ENCODE measurements at places on chromosomes 12 and 14.

DNA sequence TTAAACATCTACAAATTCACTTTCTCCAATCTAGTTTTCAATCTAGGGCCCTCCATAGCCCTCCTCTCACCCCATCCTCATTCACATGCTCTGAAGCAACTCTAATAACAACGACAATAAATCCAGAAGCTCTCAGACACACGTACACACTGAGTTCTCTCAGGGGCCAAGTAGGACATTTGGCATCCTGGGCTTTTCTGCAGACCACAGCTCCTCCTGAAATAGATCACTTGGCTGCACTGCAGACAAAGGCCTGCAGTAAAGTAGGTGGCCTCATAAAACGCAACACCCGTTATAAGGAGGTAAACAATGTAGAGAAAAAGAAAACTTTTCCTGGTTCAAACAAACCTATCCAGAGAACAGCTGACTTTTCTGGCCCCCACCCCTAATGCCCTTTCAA is 111.2 kb downstream of the TMTC1 start:
- DNase-seq, result no peak

DNA sequence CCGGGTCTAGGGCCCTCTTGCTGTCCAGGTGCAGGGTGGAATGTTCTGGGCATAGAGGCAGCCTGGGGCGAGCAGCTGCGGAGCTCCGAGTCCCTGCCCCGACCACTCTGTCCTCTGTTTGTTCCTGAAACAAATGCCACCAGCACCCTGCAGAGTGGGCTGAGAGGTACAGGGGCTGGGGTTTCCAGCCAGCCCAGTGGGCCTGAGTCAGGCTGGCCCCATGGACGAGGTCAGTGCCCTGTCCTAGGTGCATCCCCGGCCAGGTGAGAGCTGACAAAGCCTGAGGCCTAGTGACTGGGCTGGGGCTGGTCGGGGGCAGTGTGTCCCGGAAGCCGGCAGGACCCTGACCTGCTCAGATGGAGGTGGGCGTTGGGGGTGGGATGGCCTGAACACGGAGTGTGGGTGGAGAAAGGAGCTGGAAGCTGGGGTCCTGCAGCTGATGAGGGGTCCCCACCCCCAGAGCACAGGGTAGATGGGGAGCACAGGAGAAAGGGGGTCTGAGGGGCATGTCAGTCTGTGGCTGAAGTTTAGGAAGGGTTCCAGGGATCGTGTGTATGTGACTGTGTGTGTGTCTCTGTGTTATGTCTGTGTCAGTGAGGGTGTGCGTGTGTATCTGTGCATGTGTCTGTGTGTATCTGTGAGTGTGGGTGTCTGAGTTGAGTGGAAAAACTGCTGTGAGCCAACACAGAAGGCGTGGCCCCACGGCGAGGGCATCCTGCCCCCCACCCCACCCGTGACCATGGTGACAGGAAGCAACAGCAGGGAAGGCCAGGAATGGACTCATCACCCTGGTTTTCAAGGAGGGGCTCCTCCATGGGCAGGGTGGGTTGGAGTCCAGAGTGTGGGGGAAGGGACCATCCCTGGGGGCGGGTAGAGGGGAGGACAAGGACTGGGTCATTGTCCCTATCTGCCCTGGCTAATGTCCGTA is 2.4 kb upstream of the CRIP1 start:
- DNase-seq, result no peak

DNA sequence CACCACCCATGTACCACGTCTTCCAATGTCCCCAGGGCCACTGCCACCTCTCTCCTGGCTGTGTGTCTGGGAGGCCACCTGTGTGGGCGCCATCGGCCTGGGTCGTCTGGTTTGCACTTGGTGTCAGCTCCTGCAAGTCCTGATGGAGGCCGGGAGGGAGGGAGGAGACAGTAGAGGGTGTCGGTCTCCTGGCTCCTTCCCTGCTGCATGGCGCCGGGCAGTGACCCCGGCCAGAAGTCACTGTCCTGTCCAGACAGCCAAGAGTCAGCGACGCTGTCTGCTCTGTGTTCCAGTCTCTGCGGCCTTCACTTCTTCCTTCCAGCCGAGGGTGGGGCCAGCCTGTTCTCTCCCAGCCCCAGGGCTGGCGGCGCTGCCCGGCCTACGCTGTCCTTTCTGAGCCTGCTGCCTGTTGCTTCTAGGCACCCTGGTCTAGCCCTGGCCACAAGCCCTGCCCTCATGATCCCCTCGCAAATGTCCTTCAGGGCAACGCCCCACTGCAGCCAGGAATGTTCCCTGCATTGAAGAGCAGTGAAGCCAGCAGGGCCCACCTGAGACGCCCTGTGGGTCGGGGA is 13.0 kb upstream of the LBHD2 start:
- DNase-seq, result no peak

DNA sequence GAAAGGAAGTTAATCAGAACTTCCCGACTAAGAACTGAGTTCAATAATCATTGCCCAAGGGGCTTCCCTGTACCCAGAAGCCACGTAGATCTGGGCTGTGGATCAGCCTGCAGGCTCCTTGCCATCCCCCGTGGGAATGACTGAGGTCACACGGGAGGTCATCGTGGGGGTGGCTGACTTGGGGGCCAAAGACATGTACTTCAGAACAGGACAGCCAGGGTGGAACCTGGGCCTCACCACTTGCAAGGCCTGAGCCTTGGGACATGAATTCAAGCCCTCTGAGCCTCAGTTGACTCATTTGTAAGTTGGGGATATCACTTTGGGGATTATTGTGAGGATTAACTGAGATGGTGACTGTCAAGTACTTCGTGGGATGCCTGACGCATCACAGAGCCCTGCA is 221.0 kb downstream of the SLC41A2 start:
- DNase-seq, result no peak

DNA sequence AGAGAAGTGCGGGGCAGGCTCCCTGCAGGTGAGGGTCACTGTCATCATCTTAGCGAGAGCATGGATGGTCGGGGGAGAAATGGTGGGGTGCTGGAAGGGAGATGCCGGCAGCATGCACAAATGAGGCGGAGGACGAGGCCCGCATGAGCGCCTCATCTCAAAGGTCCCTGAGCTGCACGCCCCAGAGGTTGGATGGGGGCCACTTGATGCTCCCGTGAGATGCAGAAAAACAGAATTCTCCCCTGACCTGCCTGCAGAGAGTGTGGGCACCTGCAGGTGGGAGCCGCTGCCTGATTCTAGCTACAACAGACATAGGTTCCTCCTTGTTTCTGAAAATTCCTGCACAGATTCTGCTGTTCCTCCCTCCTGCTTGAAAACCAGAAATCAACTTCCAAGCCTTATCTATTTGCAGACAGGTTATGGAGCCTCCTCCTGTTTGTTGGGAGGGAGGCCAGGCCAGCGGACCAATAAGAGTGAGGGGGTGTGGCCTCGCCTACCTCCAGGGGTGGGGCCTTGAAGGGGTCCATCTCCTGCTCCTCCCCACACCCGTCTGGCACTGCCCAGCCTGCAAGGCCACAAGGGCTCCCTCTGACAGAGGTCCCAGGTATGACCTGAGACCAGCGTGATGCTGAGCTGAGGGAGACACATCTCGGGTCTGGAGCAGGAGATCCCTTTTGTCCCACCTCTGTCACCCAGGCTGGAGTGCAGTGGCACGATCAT is 67.2 kb downstream of the KDM2B start:
- peak; percentile 22 for DNase-seq

DNA sequence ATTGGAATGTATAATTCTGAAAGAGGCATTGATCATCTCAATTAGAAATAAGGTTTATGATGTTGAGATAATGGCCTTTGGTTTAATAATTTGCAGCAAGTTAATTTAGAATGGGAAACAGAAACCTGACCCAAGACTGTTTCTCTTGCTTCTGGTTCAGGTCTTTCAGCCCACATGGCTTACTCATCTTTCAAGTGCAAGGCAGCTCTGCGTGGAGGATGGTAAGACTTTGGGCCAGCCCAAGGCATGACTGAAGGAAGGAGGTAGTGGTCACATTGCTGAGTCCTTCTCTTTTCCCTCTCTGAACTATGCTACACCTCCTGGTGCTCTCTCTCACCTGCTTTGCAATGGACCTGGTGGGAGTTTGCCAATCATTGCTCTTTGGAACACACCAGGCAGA is 98.7 kb downstream of the CAND1 start:
- DNase-seq, result no peak

DNA sequence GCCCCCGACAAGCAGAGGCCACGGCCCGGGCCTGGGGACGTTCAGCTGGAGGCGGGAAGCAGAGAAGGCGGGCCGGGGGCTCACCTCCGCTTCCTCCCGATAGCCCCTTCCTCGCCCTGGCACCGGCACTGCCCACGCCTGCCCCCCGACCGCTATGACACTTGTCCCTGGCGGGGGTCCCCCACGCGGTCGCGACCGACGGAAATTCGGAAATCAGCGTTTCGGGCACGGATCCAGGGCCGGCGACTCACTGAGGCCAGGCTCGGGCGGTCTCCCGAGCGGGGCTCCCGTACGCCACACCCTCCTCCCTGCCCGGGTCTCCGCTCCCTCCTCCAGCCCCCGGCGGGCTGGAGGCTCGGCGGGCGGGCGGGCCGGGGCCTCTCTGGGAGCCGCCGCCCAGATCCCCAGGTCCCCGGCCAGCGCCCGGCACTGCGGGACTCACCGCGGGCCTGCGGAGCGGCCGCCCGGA is 581 bp downstream of the PITPNM2 start:
- DNase-seq, result peak; percentile 36

DNA sequence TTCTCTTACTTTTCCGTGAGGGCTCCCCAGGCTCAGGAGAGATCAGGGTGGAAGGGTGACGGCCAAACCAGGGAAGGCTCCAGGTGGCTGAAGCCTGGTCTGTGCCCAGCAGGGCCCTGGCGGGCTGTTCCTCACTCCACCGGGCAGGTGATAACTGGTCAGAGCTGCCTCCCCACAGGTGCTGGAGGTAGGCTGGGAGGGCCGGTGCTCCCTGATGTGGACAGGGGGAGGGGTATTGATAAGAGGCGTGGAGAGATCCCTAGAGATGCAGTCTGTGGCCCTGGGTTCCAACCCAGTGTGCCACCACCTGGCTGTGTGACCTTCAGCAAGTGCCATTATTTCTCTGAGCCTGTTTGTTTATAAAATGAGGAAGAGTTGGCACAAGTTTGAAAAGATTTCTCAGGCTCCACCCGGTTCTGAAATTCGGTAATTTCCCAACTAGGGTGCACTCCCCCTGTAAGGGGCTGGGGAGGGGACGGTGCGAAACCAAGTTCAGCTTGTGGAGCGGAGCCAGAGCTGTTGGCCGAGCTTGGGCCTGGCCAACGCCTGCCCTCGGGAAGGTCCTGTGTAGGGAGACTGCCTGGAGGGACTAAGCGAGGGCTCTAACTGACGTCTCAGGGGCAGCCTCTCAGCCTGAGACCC is 1.0 kb upstream of the NR4A1 start:
- no peak for DNase-seq

DNA sequence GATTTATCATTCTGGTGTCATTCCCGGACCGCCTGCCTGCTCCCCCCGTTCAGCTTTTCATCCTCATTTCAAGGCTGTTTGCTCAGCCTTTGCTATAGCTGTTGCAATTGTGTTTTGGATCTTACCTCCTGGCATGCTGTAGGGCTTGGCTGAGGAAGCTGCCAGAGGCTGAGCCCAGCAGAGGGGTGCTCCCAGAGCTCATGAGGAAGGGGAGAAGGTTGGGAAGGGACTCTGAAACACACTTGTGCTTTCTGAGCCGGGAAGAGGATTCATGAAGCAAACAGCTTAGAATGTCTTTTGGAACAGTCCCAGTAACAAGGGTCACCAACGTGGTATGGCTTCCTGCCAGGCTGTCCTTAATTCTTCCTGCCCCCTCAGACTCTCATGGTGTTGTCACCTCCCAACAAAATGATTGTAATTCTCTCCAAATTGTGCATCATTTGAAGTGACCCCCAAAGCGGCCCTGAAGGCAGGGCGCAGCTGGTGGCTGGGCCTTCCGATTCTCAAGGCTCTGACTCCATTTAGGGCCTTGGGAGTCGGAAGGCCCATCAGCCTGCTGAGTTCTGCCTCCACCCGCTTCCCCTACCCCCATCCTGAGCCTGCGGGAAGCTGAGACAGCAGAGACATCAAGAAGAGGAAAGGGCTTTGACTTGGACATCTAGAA is 111.9 kb upstream of the ARHGAP5 start:
- no peak for DNase-seq

GRCh38 chr14:56131004-56131864 is 13.0 kb downstream of the PELI2 start:
- DNase-seq, result no peak

Data from EL (cell line).